Glomerular endothelial cell (primary cell): ENCODE measurements at places on chromosomes 7 and 10. TPM values are rescaled to one million over a fixed set of nuclear protein-coding genes. Genes with fewer than 3 reads are reported as not detected.

Gene RNF32
- 0.12 and 0.15 TPM in 2 replicates for total RNA-seq

Gene SPDYE11
- total RNA-seq = not detected in 2 replicates

Gene TMEM168
- total RNA-seq = 15.6 and 22.0 TPM in 2 replicates

Gene AP5Z1
- 60.9 and 76.0 TPM in 2 replicates for total RNA-seq

Gene HTR5A
- not detected in 2 replicates for total RNA-seq

Gene LIPK
- total RNA-seq = not detected in 2 replicates

Gene CTAGE8
- total RNA-seq = not detected in 2 replicates

Gene HTR7
- 0.29 and 0.58 TPM in 2 replicates for total RNA-seq

Gene NUTM2E
- 0.19 and 0.23 TPM in 2 replicates for total RNA-seq

Gene WAC
- total RNA-seq = 57.2 and 86.3 TPM in 2 replicates

Gene CYP3A5
- 0.10 TPM in 1 of 2 replicates, not detected in the other for total RNA-seq

Gene PLEKHA8
- 13.3 and 16.3 TPM in 2 replicates for total RNA-seq

Gene CYP2C9
- total RNA-seq = not detected in 2 replicates

Gene CARD11
- 3.5 and 4.6 TPM in 2 replicates for total RNA-seq

Gene SYT15
- 0.29 TPM in 1 of 2 replicates, not detected in the other for total RNA-seq

Gene GPR37
- 1.2 and 2.2 TPM in 2 replicates for total RNA-seq

Gene SLC35G1
- total RNA-seq = 1.4 and 2.7 TPM in 2 replicates

Gene SEMA4G
- 6.9 and 10.0 TPM in 2 replicates for total RNA-seq

Gene PDZD7
- 0.82 and 1.2 TPM in 2 replicates for total RNA-seq

Gene CCDC172
- not detected in 2 replicates for total RNA-seq

Gene PLEKHS1
- not detected in 2 replicates for total RNA-seq

Gene KCP
- total RNA-seq = 0.06 TPM in 1 of 2 replicates, not detected in the other

Gene RBP3
- total RNA-seq = not detected in 2 replicates

Gene CLDN3
- not detected in 2 replicates for total RNA-seq

Gene KLF14
- not detected in 2 replicates for total RNA-seq

Gene C10orf105
- not detected in 2 replicates for total RNA-seq

Gene ASB10
- total RNA-seq = not detected in 2 replicates

Gene ATP6V0A4
- not detected in 2 replicates for total RNA-seq

Gene LIPN
- not detected in 2 replicates for total RNA-seq

Gene SPOCK2
- total RNA-seq = 0.41 and 3.9 TPM in 2 replicates

Gene CAMK2B
- 0.05 and 0.29 TPM in 2 replicates for total RNA-seq

Gene WDR86
- total RNA-seq = 1.5 and 4.3 TPM in 2 replicates

Gene SEM1
- total RNA-seq = 25.6 and 34.8 TPM in 2 replicates
